ENCODE measurements at places on chromosomes 4 and X. TPM values are rescaled to one million over a fixed set of nuclear protein-coding genes. Genes with fewer than 3 reads are reported as not detected.
A peak's percentile ranks its signal among the peaks of the same experiment; 100 is the strongest.

DCAF4L1 gene
- total RNA-seq, result not detected

MPP1 gene
- 13.8 TPM for total RNA-seq

- DNase-seq, result peak; percentile 39
Observed at GRCh38 chr4:180380733-180381132, 1862.5 kb upstream of the TENM3 start.

DNA sequence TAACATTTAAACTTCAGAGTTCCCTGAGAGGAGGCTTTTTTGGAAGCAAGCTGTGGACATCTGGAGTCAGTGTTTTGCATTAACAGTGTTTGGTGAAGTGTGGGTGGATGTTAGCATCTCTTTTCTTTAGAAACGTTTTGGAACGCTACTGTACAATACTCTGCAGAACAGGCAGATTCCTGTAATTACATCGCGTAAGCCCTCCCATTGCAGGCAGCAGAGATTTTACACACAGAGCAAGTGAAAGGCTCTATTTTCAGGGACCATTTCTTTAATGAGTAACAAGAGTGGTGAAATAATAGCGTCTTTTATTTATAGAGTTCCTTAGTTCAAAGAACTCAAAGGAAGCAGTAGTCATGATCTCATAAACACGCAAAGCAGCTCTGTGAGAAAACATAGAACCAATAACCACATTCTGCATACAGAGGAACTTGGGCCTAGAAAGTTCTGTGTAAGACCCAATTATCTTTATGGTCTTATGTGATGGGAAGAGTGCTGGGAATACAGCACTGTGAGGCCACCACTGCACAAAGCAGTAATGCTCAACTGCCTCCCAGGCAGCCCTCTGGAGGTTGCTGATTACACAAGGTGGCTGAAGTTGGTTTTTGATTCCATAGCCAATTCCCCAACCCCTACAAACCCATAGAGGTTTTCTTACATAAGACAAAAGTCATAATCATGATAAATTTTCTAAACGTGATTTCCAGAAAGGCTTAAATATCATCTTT is 298.7 kb upstream of the EPHA5 start:
- DNase-seq, result peak; percentile 54

- DNase-seq, result no peak
Observed at GRCh38 chr4:121464854-121465253, 84.0 kb upstream of the QRFPR start.

DNA sequence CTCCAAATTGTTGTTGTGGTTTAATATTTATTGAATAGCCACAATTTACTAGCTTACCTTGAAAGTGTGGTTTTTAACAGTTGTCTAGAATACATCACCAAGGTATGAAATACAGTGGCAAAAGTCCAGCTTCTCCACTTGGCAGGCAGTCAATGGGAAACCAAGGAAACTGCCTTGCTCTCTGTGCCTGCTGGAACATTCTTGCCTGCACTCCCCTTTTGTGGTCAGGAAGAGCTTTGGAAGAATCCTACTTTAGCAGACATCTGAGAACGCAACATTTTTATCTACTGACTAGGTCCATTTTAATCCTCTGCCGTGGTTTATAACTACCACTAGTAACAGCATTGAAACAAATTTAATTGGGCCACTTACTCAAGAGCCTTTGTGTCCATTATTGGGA is 64.5 kb downstream of the TENM3 start:
- DNase-seq, result peak; percentile 95

GRCh38 chrX:49809891-49810632 is 19.0 kb upstream of the PAGE4 start:
- no peak for DNase-seq

DNA sequence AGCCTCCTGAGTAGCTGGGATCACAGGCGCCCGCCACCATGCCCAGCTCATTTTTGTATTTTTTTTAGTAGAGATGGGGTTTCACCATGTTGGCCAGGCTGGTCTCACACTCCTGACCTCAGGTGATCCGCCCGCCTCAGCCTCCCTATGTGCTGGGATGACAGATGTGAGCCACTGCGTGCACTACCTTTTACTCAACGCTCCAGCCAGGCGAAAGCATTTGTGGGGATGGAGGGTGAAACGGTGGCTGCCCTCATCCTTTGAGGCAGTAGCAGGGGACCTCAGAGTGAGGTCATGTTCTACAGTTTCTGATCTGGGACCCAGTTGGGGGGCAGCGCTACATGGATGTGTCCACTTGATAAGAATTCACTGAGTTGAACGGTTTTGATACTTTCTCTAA is 65.8 kb upstream of the GPR78 start:
- no peak for DNase-seq

DNA sequence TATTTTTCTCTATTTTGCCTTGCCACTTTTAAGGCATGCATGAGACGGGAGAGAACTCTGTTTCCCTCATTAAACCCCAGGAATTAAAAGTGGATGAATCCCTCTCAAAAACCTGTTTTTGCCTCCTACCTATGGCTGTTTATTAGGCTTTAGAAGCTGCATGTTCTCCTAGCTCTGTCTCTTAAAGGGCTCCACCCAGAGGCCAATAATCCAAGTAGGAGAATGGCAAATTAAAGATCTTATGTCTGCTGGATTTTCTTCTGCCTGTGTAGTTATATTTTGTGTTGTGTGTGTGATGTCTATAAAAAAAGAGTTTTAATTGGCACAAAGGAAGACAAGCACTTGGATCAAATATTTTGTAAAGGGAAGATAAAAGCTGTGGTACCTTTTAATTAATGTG is 32.4 kb downstream of the MAGEC1 start:
- no peak for DNase-seq

DNA sequence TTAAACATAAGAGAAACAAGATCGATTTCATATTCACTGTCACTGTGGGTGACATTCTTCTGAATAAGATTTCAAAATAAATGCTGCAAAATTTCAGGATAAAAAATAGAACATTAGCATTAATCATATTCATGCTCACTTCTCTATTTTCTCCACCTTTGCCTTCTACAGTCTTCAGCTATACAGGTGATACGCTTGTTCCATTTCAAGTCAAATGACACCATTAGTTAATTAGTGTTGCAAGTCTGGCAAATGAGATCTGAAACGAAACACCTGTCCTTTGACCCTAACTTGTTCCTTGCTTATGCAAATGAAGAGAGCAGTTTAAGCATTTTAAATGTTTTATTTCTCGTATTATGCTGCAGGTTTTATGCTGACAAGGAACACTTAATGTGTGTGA is 667.5 kb upstream of the MAGEB2 start:
- DNase-seq, result no peak

DNA sequence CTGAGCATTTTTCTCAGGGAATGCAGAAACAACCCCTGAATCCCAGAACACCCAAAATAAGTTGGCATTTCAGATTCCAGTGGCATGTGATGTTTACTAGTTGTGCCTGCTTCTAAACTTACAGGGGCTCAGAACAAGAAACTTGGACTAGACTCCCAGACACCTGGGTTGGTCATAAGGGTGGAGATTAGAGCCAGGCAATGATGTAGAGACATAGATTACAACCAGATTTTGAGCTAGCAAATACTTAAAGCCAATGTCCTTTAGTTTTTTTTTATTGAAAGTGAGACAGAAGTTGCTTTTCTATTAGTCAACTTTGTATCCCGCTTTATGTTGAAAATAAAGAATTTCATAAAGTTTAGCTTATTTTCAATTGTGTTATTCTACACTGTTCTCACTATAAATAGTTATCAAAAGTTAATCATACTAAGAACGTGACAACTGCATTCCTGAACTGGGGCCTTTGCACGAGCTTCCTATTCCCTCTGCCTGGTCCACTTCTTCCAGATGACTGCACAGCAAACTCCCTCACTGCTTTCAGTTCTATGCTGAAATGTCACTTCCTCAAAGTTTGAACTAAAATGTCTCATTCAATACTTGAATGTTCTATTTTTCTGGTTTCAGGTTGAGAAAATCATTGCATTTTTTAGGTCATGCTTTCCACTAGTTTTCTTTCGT is 224.7 kb upstream of the PPP1R2C start:
- no peak for DNase-seq

DNA sequence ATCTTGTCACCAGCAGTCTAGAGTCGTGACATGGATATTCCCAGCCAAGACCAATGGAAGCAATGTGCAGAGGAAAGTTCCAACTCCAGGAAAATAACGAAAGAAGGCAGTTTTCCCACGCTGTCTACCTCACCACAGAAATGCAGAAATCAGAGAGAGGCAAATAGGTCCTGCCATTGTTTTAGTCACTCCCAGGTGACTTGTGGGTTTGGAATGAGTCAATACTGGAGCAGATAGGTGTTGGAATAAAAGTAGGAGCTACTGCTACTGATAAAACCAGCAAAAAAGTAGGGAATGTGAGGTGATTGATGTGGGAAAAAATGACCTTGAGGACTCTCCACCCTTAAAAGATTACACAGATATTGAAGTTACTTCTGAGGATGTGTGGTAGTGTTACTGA is 72.8 kb upstream of the RAI2 start:
- no peak for DNase-seq

GAGE12J gene
- not detected for total RNA-seq

GRCh38 chrX:44908153-44908552 is 35.2 kb downstream of the KDM6A start:
- DNase-seq, result peak; percentile 68

DNA sequence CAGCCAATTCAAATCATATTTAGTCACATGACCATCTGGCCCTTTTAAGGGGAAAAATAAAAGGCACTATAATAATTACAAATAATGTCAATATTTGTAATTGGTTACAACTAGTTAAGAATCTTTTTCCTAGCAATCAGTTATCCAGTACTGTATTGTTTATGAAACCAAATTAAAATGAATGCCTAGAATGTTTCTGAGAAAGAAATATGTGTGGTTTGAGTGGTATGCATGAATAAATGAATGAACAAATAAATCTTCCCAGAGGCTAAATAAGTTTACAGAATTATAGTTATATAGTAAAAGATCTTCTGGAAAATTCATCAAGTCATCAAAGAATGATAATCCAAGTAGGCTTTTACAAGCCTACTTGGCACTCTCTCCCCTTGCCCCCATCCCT is 55.8 kb upstream of the F8A3 start:
- DNase-seq, result no peak

- no peak for DNase-seq
Observed at GRCh38 chrX:154446430-154446829, 2.5 kb downstream of the FAM50A start.

DNA sequence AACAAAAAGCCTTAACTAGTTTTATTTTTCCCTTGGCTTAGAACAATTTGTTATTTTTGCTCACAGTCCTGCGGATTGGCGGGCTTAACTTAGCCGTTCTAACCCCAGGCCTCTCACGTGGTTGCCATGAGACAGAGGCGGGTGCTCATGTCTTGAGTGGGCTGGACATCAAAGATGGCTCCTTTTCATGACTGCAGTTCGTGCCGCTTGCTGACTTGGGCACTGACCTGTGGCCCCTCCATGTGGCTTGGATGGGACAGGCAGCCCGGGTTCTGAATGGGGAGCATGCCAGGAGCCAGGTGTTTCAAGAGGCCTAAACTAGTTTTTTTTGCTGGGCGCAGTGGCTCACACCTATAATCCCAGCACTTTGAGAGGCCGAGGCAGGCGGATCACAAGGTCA is 40.7 kb downstream of the CDS1 start:
- DNase-seq, result no peak

- DNase-seq, result no peak
Observed at GRCh38 chrX:11445540-11445939, 152.3 kb downstream of the AMELX start.

PPP1R2C gene
- total RNA-seq, result not detected

DNA sequence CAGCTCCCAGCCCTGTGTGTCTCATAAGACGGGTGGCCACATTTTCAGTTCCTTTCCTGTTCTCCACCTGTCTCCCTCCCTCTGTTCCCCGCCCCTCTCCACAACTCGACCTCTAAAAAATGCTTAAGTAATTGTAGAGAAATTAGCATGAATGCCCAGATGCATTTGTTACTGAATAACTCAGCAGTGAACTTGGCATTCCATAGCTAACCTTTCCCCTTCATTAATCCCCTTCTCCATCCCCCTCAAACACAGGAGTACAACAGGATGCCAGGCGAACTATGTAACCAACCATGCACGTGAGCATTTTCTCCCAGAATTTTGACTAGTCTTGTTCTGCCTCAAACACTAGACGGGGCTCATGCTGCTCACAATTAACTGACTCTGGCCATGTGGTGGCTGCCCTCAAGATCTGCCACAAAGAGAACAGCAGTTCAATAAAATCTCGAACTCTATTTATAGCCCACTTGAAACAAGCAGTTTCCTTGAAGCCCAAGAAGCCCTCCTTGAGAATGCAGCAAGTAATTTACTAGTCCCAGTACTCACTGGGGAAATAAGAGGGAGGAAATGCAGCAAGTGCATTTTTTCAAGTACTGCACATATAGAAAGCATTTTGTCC is 351.2 kb downstream of the ARHGAP24 start:
- peak; percentile 71 for DNase-seq

DNA sequence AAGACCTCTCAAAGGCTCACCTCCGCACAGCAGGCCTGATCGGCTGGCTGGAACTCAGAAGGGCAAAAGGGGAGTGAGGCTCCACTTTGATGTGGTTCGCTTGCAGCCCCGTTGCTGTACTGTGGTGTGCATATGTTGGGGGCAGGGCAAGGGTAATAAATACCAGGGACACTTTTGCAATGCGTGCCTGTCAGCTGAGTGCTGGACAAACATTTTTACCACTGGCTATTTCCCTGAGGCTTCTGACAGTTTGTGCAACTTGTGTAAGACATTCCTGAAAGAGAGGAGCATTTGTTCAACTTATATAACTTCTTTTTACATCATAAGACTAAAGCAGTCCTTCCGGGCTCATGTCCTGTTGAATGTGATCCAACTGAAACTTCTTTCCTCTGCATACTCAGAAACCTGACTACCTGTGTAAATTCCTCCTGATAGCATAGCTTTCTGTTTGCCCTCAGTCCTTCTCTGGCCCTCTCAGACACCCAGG is 82.3 kb downstream of the SPRY1 start:
- peak; percentile 93 for DNase-seq

DNA sequence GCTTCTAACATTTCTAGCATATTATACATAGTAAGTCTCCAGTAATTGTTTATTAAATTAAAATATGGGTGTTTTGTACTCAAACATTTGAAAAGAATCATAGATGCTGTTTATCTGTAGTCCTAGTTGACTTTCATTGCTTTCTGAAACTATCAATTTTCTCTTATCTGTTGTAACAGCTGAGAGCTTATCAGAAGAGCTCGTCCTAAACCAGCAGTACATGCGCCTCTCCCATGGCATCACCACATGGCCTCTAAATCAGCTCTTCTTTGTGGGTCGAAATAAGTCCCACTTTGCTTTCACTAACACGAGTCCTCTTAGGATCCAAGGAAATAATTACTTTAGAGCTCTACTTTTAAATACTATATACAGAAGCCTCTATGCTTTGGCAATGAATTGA is 55.1 kb downstream of the PPP3CA start:
- no peak for DNase-seq

- DNase-seq, result peak; percentile 13
Observed at GRCh38 chr4:3489451-3489962, 26.4 kb downstream of the DOK7 start.

PHEX gene
- total RNA-seq, result 0.84 TPM

OPHN1 gene
- total RNA-seq, result 3.5 TPM

TEX13B gene
- not detected for total RNA-seq

IL21 gene
- total RNA-seq, result not detected

GRCh38 chrX:68691921-68692320 is 44.5 kb downstream of the STARD8 start:
- DNase-seq, result no peak

Measured in RPMI7951 (cell line).